ENCODE measurements at places on chromosomes 12 and 14.

- no peak for DNase-seq
Observed at GRCh38 chr14:103078860-103079587, 5.0 kb upstream of the LBHD2 start.

DNA sequence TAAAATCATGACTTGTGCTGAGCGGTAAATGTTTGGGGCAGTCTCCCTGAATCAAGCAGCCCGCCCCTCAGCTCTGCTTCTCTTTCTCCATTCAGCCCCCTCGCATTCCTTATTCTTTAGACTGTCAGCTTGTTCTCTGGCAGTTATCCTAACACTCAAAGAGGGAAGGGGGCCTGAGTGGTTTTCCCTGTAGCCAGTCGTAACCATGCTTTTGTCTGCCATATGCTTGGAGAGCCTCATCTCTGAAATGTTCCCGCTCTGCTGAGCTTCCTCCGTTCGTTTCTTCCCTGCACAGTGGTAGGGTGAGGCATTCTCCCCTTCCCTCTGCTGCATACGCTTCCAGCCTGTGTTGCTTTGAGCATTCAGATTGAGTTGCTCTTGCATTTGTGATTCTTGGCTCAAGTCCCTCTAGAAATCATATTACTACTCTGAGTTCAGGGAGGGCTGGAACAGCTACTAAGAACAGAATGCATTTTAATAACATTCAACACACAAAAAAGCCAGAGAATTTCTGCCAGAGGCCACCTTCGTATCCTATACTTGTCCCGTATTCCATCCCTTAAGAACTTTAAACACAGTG lies 119.7 kb downstream of the FBXL14 start:
- no peak for DNase-seq

DNA sequence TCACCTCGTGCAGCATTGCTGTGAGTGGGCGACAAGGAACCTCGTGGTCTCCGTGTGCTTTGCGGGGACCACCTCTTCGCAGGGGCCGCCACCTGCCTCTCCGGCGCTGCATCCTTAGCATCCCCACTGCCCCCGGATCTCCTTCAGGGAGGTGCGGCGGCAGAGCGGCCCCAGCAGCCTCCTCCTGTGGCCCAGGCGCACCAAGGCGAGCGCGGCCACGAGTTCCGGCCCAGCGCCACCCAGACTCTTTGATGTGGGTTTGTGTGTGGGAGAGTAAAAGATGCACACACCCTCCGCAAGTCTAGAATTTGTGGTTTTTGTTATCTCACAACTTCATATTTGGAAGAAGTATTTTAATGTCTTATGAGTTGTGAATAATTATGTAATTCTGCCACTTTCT lies 118.8 kb upstream of the DIO3 start:
- no peak for DNase-seq

GRCh38 chr14:51860164-51860824 lies at the start of gene GNG2:
Gene GNG2, plus strand, starts transcription at chr14:51860612. Its CDS starts 90,067 bp downstream, at chr14:51950679.
- peak; percentile 87 for DNase-seq

- DNase-seq: no peak
Observed at GRCh38 chr12:57715786-57716185, 21.9 kb downstream of the OS9 start.

DNA sequence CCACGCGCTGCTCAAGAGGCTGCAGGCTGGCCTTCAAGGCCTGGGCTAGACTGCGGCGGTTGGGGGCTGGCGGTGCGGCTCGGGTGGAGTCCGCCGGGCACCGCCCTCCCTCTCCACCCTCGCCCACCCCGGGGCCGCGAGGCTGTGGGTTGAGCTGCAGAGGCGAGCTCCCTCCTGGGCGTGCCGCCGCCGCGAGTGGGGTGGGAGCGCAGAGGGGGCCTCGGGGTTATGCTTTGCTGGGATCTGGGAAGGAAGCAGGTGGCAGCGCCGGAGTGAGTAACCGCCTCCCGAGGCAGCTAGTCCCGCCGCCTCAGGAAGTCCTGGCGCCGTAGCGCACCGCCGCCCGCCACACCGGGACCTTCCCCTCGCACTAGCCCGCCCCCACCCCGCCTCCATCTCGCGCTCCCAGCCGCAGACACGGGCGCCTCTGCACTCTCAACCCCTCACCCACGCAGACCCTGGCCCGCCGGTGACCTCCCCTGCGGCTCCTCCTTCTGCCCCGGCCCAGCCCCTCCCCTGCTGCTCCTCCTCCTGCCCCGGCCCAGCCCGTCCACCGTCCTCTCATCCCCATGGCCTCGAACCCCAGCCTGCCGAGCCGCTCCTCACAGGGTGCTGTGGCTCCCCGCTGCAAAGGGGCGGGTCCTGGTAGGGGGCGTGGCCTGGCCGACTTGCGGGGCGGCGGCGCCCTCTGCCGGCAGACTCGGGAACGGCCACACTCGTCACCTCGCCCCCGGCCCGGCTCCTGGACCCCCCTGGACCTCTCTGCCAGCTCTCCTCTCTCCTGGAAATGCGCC lies 16.6 kb downstream of the TAMALIN start:
- peak; percentile 87 for DNase-seq

DNA sequence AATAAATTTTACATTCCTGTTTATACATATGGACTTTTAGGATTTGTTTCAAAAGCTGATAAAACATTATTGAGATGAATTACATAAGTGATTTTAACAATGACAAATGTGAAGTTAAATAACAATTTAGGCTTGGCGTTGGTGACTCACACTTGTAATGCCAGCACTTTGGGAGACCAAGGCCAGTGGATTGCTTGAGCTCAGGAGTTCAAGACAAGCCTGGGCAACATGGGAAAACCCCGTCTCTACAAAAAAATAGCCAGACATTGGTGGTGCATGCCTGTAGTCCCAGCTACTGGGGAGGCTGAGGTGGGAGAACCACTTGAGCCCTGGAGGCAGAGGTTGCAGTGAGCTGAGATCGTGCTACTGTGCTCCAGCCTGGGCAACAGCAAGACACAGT lies 7.4 kb downstream of the ACOT2 start:
- DNase-seq: no peak

- no peak for DNase-seq
Observed at GRCh38 chr14:32417956-32418552, 89.0 kb downstream of the AKAP6 start.

DNA sequence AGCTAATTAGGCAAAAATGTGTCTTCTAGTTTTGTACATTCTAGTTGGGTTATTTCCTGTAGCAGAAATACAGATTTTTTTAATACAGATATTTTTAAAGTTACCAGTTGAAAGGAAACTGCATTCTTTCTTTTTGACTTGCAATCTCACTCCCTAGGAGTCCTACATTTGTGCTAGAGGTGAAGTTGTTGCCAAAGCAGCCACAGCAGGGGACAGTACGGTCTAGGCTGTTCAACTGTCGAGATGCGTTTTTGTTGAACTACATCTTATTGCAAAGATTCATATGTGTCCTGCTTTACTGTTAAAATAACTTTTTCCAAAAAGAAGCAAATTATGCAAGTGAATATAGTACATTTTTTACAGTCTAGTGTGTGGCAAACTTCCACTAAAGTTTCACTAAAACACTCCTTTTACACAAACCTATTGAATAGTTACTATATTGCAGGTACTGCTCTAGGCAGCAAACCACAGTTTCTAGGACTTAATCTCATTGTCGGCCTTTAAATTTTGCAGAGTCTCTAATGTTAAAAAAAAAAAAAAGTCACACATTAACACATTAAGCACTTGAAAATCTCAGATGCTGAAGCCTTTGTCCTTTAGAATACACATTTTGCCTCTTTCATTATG lies 30.2 kb upstream of the SRGAP1 start:
- no peak for DNase-seq

DNA sequence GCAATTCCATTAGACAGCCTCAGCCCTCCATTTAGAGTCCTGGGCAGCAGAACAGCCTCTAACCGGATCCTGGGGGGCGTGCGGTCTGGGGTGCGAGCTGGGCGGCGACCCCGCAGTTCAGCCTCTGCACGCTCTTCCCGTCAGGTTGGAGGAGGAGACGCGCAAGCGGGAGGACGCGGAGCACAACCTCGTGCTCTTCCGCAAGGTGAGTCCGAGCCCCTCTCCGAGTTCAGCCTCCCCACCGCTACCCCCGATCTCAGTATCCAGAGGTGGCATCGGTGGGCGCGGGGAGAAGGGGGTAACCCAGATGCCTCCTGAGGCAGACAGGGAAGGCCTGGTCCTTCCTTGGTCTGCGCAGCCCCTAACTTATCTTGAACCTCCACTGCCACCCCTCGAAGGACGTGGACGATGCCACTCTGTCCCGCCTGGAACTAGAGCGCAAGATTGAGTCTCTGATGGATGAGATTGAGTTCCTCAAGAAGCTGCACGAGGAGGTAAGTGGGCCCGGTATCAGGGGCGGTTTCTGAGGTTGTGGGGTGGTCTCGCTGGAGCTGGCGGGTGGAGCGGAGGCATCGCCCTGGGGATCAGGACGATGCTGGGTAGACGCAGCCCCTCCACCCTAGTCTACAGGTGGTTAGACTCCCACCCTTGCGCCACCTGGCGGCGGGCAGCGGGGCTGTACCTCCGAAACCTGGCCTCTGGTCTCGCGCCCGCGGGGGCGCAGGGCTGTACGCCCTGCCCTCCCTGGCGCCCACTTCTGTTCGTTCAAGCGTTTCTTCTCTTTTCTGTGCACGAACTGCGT lies 1.3 kb downstream of the PRPH start:
- DNase-seq: no peak

GRCh38 chr12:81949416-81949815 lies 190.3 kb upstream of the PPFIA2 start:
- DNase-seq: no peak

GRCh38 chr14:50804181-50804721 lies 26.7 kb downstream of the NIN start:
- DNase-seq: no peak

DNA sequence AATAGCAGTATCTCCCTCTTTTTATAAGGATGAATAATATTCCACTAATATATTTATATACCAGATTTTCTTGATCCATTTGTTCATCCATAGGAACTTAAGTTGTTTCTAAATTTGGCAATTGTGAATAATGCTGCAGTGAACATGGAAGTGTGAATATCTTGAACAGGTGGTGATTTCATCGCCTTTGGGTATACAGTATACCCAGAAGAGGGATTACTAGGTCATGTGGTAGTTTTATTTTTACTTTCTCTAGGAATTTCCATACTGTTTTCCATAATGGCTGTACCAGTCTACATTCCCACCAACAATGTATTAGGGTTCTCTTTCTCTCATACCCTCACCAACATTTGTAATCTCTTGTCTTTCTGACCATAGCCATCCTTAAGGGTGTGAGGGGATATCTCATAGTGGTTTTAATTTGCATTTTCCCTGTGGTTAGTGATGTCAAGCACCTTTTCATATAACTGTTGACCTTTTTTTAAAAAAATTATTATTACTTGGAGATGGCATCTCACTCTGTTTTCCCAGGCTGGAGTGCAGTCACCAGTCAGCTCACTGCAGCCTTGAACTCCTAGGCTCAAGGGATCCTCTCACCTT lies 20.5 kb downstream of the PPHLN1 start:
- no peak for DNase-seq

- DNase-seq: peak; percentile 86
Observed at GRCh38 chr14:75654127-75654732, 6.4 kb downstream of the ERG28 start.

- DNase-seq: no peak
Observed at GRCh38 chr12:127489061-127489460, 777.9 kb upstream of the TMEM132C start.

DNA sequence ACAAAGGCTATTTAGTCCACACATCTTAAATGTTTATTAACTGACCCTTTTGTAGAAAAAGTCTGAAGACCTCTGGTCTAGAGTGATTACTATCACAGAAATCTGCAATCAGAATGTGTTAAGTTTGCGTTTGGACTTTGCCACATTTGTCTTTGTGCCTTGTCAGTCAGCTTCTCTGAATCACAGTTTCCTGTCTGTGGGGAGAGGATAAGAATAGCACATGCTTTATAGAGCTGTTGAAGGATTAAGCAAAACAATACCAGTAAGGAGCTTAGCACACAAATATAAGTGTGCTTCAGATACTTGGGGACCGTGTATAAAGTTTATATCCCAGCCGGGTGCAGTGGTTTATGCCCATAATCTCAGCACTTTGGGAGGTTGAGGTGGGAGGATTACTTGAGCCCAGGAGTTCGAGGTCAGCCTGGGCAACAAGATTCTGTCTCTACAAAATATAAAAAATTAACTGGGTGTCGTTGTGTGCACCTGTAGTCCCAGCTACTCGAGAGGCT lies 63.0 kb upstream of the BTG1 start:
- no peak for DNase-seq

DNA sequence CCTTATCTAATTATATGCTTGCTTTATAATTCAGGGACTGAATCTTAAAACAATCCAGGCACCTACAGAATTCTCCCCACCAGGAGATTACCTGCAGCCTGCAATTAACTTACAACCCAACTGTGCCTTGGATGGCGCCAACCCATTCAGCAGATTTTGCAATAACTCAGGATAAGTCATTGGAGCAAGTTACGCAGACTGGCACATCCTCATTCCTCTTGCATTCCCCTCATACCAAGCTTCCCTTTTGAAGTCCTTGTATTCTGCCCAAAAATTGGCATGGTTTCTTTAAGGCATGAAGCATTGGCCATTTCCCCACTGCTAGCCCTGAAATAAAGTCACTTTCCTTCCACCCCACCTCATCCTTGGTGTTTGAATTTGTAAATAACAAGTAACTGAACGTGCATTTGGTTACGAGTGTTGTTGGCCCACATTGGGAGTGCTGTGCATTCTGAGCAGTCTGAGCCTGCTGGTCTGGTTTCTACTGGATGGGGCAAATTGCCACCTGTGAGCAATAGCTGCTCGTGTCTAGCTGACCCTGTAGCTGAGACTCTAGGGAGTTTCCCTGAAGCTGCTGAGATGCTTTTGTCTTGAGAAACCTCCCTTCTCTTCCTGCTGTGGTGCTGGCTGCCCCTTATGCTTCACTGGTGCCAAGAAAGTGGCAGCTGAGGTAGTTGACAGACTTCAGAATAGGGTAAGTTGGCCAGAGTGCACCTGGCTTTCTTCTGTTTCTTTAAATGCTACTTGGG lies 99.2 kb upstream of the SCAF11 start:
- DNase-seq: no peak

DNA sequence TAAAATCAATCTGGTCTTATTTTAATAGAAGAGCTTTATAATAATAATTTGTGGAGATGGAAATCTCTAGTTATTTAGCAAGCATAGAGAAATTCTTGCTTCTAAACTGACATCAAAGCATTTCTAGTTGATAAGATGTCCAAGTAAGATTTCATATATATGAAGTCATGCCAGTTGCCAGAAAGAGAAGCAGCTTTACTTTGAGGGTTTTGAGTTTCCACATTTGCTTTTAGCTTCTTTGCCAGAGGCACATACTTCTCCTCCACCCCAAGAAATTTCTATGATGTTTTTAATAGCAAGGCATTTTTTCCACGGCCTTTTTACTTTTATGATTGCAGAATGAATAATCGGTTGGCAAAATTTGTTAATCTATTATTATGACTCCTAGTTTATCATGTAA lies 24.2 kb upstream of the YAF2 start:
- DNase-seq: no peak

- no peak for DNase-seq
Observed at GRCh38 chr12:20320552-20320951, 47.8 kb upstream of the PDE3A start.

DNA sequence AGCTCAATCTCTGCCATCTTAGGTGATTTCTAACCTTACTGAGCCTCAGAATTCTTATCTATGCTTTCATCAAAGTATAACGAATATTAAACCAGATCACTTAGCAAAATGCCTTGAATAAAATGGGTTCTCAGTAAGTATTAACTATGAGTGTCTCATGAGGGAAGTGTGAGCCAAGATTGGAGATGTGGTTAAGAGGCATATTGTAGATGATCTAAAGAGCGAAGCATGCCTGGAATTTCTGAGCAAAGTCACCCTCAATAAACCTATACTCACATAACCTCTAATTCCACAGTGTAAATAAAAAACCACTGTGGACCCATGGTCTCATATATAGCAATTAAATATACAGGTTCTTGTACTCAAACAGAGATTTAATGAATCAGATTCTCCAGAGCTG lies 193.1 kb upstream of the FSCB start:
- no peak for DNase-seq
